Activated naive CD8-positive, alpha-beta T cell treated with anti-CD3 and anti-CD28 coated beads, Interleukin-2, amount 50 U/mL, for 16 hours (primary cell): ENCODE measurements at places on chromosomes 1 and 21.
A peak's percentile ranks its signal among the peaks of the same experiment; 100 is the strongest.

GRCh38 chr1:185601189-185601588 lies 133.0 kb upstream of the HMCN1 start:
- no peak for DNase-seq

DNA sequence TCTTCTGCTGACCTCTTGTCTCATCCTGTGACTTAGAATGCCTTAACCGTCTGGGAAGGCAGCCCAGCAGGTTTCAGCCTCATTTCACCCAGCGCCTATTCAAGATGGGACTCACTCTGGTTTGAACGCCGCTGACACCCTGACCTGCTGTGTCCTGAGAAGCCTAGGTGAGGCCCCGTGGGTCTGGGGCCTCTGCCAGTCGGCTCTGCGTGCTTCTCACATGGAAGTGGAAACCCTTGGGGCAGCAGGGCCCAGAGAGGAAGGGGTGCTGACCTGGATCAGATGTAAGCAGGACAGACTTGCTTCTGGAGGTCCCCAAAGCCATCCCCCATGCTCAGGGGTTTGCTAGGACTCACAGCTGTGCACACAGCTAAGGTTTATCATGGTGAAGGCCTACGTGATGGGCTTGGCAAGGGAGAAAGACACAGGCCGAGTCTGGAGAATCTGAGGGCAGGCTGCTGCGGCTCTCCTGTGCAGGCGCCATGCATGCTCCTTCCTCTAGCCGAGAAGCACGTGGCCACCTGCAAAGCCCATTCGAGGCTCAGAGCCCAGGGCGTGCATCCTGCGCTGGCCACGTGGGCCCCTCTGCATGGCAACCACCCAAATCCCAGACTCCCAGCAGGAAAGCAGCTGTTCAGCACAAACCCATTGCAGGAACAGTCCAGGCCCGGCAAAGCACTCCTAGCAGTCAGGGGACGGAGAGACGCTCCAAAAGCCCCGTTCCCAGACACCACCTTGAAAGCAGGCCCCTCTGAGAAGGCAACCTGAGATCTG lies 3.8 kb downstream of the TRPM2 start:
- no peak for DNase-seq

GRCh38 chr1:166811691-166812090 lies 27.6 kb upstream of the POGK start:
- DNase-seq = no peak

- DNase-seq = no peak
These were observed 262.5 kb upstream of the B3GALT2 start for GRCh38 chr1:193448682-193449461.

GRCh38 chr1:185017338-185017737 lies 28.0 kb upstream of the RNF2 start:
- DNase-seq = no peak

DNA sequence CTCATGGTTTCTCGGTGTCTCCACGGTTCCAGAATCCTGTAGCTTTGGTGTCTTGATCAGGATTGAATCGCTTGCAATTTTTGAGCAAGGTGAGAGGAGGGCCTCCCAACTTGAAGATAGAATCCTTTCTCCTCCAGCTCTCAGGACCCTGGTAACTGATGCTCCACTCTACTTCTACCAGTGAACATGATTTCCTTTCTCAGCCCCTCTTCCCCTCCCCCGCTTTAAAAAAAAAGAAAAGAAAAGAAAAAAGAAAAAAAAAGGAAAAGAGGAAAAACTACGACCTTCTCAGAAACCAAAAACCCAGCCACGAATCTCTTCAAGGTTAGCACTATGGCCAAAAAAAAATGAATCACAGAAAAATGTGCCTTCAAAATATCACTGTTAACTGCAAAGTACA lies 1.2 kb downstream of the ARHGEF11 start:
- DNase-seq = no peak

GRCh38 chr1:36187800-36188593 lies 32.0 kb downstream of the MAP7D1 start:
- peak; percentile 37 for DNase-seq

DNA sequence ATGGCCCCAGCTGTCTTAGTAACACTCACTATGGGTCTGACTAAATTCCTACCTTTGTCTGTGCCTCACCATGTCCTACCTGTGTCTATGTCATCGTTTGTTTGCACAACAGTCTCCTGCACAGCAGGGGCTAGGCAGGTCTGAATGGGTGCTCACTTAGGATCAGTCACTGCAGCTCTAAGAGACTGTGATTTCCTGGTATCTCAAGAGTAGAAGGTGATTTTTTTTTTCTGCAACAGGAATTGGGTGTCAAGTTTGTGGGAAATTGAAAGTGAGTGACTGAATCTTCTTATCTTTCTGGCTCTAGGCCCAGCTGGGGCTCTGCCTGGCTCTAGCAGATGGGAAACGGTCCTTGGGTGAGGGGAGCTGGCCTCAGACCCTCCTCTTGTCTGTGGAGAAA lies 46.4 kb upstream of the TRABD2B start:
- no peak for DNase-seq

DNA sequence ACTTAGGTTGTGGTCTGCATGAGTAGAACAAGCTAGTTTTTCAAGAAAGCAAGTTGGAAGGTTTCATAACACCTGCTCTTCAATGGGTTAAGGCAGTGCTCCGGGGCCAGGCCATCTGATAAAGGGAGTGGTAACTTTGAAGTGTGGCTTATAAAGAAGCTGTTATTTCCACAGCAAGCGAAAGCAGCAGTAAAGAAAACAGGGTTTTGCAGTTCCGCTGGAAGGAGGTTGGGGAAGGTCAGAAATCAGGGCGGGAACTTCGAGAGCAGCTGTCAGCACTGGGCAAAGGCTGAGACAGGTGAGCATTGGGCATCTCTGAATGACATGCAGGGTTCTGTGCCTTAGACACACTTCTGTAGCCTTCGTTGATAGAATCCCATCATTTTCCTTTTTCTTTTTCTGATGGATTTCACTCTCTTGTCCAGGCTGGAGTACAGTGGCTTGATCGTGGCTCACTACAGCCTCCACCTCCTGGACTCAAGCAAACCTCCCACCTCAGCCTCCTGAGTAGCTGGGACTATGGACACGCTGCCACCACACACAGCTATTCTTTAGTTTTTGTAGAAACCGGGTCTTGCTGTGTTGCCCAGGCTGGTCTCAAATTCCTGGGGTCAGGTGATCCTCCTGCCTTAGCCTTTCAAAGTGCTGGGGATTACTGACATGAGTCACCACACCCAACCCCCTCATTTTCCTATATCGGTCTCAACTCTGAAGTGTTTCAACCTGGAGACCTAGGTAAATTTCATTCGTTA lies 20.5 kb downstream of the TMEM51 start:
- DNase-seq = no peak

DNA sequence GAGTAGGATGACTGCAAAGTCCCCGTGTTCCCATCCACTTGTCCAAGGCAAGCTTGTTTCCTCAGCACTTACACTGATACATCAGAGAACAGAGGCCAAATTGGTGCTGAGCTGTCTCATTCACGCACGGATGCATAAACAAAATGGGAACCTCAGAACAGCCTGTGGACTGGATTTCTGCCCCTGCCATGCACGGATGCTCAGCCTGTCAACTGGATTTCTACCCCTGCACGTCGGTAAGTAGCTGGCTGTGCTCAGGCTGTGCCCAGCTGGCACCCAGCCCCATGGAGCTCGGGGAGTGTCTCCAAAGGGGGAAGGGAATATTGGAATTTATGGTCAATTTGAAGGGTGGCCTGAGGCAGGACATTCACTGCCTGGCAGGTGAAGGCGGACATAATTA lies 40.8 kb upstream of the TMPRSS2 start:
- no peak for DNase-seq

- no peak for DNase-seq
These were observed 24.0 kb upstream of the DIRAS3 start for GRCh38 chr1:68074472-68074871.

DNA sequence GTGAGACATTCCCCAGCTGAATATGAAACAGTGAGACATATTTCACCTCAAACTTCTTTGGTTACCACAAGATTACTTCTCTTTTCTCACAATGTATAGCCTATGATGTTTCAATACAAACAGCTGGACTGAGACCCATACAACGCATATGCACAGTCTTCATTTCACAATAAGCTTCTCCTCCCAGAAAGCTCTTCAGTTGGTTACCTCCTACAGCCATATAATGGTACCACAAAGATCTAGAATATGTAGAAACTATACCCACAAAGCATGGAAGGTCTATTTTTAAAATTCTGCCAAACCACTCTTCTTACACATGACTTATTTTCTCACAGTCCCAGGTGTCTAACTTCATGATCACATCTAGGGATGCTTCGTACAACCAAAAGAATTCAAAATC lies 70.8 kb downstream of the JAK1 start:
- no peak for DNase-seq

GRCh38 chr1:111110197-111110899 lies 29.5 kb downstream of the DRAM2 start:
- DNase-seq = no peak

DNA sequence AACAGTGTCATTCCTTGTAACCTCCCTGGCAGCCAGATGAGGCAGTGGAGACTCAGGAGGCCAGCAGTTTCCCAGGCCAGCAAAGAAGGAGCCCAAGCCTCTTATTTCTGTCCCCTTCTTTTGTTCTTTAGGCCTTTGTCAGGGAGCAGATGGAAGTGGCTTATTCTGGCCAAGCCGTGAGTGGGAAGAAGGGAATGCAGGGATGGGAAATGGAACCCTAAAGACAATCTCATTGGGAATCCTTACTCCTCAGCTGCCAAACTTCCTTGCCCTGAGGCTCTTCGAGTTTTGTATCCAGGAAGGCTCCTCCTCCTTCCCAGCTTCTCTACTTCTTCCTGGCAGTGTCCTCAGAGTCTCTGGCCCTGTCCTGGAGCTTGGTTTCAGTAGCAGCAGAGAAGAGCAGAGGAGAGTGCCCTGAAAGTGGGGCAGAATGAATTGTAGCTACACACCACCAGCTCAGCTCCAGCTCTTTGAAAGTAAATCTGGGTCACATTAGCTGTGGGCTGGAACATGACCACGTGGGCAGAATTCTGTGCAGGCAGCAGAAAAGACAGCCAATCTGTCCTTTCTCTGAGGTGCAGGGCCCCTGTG lies 63.9 kb downstream of the NDUFS5 start:
- no peak for DNase-seq

- DNase-seq = peak; percentile 48
These were observed 15.2 kb downstream of the BCAN start for GRCh38 chr1:156656806-156657740.

DNA sequence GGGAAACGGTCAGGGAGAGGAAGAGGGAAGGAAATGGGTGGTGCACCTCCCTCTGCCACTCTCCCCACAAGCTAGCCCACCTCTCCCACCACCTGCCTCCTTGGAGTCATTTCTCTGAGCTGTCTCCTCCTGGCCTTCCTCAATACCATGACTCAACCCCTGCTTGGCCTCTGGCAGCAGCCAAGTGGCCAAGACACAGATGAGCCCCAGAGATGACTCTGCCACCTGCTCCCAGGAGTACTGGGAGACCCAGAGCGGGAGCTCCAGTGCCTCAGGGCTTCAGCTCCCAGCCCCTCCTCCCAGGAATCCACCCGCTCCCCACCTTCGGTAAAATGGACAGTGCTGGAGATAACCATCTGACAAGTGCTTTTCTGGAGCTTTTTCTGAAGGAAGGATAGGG lies 2.6 kb downstream of the S100A16 start:
- DNase-seq = no peak

GRCh38 chr1:118744420-118744819 lies 243.7 kb downstream of the TBX15 start:
- no peak for DNase-seq

GRCh38 chr1:60952612-60953111 lies 129.7 kb upstream of the NFIA start:
- DNase-seq = no peak

GRCh38 chr1:212566522-212567479 lies 41.8 kb upstream of the ATF3 start:
- DNase-seq = peak; percentile 34

DNA sequence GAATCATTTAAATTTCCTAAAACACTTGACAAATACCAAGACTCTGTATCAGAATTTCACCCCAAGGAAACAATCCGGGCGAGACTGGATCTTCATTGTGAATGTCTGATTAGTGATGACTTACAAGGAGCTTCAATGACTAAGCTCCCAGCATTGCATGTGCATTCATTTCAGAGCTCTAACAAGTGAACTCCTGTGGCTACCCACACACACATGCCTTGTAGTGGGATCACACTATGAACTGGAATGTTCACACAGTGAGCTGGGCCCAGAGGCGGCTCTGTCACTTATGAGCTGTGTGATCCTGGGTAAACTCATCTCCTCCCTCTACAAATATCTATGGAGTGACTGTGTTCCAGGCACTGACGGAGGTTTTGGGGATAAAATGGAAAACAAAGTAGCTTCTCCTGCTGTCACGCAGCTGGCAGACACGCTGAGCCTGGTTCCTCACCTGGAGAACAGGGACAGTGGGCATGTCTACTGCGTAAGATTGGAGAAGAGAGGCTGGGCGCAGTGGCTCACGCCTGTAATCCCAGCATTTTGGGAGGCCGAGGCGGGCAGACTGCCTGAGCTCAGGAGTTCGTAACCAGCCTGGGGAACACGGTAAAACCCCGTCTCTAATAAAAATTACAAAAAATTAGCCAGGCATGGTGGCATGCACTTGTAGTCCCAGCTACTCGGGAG lies 56.9 kb downstream of the CLSTN1 start:
- DNase-seq = no peak

DNA sequence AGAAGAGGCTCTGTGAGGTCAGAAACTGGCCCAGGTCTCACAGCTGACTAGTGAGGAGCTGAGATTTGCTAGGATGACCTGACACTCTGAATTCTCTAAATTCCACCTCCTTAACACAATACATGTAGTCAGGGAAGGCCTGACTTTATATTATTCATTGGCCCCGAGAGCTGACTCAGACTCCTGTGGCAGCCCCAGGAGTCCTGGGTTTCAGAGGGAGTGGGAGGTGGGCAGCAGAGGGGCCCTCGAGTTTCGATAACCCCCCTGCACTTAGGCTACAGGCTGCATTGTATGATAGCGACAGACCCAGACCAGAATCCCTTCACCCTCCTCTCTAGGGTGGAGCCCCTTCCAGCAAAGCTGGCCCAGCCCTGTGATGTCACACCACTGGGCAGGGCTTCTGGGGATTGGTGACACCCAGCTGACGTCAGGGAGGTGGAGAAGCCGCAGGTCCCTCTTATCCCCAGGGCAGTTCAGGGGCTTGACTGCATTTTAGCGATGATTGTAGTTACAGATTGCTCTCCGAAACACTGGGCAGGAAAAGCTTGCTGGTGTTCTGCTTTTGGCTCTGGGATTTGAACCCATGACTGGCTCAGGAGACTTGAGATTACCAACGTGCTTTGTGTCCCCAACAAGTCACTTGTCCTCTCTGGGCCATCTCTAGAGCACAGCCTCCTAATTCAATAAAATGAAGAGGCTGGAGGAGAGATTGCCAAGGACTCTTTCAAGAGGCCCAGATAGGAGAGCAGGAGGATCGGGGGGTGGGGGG lies 17.0 kb upstream of the GPR37L1 start:
- DNase-seq = no peak
